NCI-H524 (cell line): ENCODE measurements at places on chromosomes 3 and 15.

DNA sequence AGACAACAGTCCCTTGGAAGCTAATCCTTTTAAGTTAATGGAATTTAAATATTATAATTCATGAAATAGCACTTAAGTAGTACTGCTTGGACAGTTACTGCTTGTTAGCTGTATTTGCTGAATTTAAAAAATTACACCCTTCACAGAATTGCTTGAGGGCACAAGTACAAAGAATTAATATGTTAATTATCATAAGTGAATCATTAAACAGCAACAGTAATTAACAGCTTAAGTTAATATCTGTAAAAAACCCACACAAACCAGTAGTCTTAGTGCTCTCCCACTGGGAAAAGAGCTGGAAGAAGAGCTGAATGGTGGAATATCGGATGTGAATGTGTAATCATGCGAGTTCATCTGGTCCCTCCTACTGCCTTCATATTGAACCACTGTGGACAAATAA lies 232.0 kb downstream of the CD47 start:
- DNase-seq, result peak; percentile 46

GRCh38 chr3:112973325-112974177 lies 1.4 kb downstream of the CD200R1 start:
- no peak for DNase-seq

DNA sequence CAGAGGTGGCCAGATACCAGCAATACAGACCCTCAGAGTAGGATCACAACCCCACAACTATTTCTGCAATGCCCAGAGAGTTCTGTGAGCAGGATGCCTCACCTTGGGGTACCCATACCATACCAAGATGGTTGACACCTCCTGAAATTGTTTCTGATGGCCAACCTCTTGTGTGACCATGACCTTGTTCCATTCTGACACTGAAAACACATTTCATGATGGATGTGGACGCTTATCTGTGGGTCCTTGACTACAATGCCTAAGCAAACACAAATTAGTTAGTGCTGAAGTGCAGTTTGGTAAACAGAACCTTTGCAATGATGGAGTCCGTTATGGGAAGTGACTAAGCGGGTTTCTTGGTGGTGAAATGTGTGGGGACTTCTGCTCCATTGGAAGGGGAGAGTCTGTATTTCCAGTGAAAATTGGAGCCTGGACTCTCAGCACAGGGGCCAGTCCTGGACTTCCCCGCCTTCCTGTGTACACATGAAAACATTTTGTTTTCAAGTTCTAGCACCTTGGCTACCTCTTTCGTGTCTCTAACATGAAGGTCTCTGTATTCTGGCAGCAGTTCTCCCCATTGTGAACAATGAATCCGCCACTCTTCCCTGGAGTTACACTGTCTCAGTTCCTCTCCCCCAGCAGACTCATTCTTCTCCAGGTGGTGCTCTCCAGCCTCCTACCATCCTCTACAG lies 106.2 kb downstream of the XXYLT1 start:
- no peak for DNase-seq

GRCh38 chr15:40623361-40623760 lies 29.3 kb downstream of the KNL1 start:
- no peak for DNase-seq

GRCh38 chr15:63094495-63094931 lies 27.1 kb upstream of the LACTB start:
- DNase-seq, result peak; percentile 38

DNA sequence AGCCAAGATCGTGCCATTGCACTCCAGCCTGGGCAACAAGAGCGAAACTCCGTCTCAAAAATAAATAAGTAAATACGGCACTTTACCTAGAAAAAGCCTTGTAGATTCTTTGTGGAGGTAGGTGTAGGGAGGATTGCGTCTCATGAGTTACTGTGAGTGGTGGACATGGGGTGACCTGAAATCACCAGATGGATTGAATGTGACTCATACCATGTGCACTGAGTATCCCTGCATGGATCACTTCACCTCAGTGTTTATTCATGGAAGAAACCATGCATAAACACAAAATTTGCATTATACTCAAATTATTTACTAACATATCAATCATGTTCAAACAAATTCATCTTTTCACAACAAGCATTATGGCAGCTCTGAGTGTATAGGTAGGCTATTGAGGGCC lies 55.9 kb downstream of the MRPS25 start:
- no peak for DNase-seq

- DNase-seq, result no peak
Measured at GRCh38 chr3:39255503-39256325, 24.1 kb downstream of the CX3CR1 start.

DNA sequence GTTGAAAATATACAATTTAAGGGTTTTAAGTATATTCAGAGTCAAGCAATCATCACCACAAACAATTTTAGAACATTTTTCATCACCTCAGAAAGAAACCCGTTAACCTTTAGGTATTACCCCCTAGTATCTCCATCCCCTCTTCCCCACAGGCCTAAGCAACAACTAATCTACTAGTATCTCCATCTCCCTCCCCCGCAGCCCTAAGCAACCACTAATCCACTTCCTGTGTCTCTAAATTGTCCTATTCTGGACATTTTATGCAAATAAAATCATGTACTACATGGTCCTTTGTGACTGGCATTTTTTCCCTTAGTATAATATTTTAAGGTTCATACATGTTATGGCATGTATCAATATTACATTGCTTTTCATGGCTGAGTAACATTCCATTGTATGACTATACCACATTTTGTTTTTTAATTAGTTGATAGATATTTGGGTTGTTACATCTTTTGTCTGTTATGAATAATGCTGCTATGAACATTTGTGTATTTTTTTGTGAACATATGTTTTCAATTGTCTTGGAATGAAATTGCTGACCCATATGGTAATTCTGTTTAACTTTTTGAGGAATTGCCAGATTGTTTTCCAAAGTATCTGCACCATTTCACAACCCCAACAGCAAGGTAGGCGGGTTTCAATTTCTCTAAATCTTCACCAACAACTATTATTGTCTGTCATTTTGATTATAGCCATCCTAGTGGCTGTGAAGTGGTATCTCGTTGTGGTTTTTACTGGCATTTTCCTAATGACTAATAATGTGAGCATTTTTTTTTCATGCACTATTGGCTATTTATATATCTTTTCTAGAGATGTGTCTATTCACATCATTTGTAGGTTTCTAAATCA lies 215.6 kb upstream of the CD96 start:
- DNase-seq, result no peak

DNA sequence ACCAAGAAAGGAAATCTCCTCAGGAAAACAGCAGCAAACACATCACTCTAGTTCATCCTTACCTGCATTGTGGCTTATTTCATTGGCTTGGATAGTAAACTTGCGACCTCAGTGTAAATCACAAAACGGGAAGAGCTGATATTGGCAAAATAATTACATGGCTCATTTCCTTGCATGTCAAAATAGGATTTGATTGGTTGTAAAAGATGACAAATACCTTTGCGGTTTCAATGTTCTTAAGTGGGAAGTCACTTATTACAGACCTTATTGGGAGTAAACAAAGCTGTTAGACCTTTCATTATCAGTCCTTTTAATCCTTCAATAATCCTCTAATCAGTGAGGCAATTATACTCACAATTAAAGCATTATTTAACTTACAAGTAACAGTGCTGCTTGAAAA lies 590.6 kb downstream of the MAGI1 start:
- DNase-seq, result no peak

DNA sequence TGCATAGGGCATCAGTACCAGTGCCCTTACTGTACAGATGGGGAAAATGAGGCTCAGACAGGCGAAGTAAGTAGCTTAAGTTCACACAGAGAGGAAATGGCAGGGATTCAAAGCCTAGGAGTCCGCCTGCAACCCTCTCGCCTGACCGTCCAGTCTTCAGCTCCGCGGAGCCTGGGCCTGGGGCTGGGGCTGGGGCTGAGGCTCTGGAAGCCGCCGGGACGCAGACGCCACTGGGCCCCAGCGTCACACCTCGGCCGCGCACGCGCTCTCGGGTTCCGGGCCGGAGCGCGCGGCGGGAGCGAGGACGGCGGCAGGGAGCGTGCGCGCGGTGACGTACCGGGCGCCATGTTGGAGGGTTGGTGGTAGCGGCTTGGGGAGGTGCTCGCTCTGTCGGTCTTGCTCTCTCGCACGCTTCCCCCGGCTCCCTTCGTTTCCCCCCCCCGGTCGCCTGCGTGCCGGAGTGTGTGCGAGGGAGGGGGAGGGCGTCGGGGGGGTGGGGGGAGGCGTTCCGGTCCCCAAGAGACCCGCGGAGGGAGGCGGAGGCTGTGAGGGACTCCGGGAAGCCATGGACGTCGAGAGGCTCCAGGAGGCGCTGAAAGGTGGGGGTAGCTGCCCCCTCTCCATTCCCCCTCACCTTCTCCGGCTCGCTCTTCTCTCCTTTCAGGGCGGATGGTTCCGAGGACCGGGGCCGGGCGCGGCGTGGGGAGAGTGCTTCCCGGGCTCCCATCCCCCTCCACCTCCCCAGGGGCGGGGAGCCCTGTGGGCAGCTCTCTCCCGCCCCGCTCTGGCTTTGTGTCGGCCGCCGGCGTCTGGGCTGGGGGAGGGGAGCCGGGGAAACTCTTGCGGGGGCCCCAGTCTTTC lies at the start of gene PPP4R2:
PPP4R2 (plus strand) TSS at position 339 of the 861 bp plus-strand sequence; CDS start at position 566, 227 bp downstream.
- DNase-seq, result peak; percentile 70

GRCh38 chr3:52843108-52843865 lies 8.5 kb upstream of the MUSTN1 start:
- no peak for DNase-seq

GRCh38 chr3:195356151-195357086 lies 85.5 kb upstream of the XXYLT1 start:
- no peak for DNase-seq

DNA sequence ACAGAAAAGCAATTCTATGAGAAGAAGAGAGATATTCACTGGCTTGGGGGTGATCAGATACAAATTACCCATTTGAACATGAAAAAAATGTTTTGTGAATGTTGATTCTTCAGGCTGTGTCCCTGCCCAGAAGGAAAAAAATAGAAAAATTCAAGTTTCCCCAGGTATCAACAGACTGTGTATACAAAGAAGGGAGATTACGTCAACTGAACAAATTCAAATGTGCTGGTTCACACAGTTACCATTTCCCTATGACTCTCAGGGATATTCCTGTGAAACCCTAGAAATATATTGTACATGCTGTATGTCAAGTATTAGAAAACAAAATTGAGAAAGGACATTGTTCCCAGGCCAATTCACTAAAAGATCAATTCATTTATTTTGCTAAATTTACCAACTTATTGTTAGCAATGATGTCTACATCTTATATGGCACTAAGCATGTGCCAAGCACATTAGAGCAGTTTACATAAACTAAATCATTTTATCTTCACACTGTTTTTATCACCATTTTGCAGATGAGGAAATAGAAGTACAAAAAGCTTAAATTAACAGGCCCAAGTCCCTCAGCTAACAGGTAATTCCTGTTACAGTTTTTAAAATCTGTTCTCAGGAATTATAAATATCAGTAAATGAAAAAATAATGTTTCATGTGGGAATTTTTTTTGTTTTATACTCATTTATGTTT lies 306.7 kb upstream of the ROBO2 start:
- no peak for DNase-seq

DNA sequence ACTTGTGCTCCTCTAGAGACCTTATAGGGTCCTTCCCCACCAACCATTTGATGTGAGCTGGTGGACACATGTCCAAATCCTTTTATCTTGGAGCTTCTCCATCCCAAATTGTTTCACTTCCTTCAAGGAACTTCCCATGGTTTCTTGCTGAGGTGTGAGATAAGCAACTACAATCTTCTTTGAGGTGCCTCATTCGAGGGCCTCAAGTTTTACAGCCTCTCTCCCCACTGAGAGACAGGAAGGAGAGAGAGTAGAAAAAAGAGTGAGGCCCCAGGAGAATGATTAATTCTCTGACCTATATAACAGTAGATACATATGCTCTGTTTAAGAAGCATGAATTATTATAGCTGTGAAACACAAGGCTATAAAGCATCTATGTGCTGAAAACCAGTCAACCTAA lies 70.5 kb downstream of the SUMF1 start:
- DNase-seq, result no peak

GRCh38 chr3:183449391-183449790 lies 21.0 kb upstream of the MCF2L2 start:
- DNase-seq, result peak; percentile 42

- no peak for DNase-seq
Measured at GRCh38 chr15:31477851-31478701, 151.4 kb downstream of the KLF13 start.

DNA sequence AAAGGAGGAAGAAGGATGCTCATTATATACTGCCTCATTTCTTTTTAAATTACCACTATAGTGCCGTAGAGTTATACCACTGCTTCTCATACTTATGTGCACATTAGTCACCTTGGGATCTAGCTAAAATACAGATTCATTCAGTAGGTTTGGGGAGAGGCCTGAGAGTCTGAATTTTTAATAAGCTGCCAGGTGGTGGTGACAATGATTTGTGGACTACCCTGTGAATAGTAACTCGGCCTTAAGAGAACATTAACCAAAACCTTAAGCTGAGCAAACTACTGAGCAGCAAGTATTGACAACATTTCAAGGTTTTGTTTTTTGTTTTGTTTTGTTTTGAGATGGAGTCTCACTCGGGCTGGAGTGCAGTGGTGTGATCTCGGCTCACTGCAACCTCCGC lies 19.8 kb downstream of the UBA5 start:
- no peak for DNase-seq

GRCh38 chr15:43905755-43906154 lies 79.0 kb downstream of the WDR76 start:
- DNase-seq, result no peak

DNA sequence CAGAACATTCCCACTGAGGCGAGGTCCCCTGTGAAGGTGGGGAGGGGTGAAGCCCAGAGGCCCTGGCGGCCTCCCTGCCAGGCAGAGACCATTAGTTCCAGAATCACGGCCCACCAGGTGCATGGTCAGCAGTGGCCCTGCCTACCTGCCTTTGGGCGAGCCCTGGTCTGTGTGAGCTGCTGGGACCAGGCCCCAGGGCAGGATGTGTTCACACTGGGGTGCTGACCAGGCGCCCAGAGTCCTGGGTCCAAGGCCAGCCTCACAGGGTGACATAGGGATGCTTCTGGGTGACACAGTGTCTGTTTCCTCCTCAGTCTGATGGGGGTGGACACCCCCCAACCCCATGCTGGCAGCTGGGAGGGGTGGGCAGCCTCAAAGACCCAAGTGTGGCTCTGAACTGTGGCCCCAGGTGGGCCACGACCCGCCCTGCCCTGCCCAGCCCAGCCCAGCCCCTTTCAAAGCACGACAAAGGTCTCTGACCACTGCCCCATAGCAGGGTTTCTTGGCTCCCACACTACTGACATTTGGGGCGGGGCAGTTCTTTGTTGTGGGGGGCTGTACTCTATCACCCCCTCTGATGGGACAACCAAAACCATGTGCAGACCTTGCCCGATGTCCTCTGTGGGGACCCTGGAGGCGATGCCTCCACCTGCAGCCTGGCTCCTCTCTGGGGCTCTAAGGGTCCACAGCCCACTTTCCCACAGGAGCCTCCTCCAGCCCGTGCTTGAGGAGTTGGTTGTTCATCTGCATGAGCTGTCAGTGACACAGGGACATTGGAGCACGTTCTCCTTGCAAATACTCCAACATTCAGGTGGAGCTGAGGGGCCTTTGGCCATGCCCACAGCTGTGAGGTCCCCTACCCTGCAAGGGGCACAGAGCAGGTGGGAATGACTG lies 44.8 kb upstream of the SLC41A3 start:
- no peak for DNase-seq
